ENCODE measurements at places on chromosomes 11 and 22. TPM values are rescaled to one million over a fixed set of nuclear protein-coding genes. Genes with fewer than 3 reads are reported as not detected.

TMEM191B gene
- total RNA-seq = 1.2 TPM

TMPRSS5 gene
- 1.1 TPM for total RNA-seq

APOA4 gene
- total RNA-seq = not detected

GPR137 gene
- total RNA-seq = 37.8 TPM

- H3K4me1 ChIP-seq = peaks cover 14% of the 10 kb centered on the region
- H3K27me3 ChIP-seq = no peaks in the 10 kb centered on the region
- DNase-seq = no peak
- H3K4me3 ChIP-seq = no peak overlapping the region
These were observed 6.1 kb downstream of the CD81 start for GRCh38 chr11:2382936-2383851.

DNA sequence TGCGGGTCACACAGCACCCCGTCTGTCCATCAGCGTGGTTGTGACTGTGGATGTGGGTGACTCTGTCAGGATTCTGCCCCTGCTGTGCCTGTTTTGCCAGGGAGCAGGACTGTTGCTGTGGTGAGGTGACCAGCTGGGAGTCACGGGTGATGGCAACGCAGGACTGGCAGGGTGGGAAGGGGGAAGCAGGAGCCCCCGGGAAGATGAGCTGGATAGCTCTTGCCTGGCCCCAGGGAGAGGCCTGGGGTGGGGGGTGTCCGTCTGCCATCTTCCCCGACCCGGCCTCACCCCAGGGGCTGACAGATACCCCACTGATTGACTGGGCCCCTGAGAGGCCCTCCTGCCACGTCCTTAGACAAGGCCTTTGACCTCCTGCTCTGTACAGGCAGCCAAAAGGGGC lies 34.3 kb upstream of the TSPAN18 start:
- H3K4me3 ChIP-seq = no peak overlapping the region
- DNase-seq = no peak
- no peaks in the 10 kb centered on the region for H3K4me1 ChIP-seq
- no peaks in the 10 kb centered on the region for H3K27me3 ChIP-seq

GRCh38 chr11:44627911-44628729 lies 62.7 kb downstream of the CD82 start:
- no peaks in the 10 kb centered on the region for H3K27me3 ChIP-seq
- no peak overlapping the region for H3K27ac ChIP-seq
- no peak overlapping the region for H3K4me3 ChIP-seq
- H3K4me1 ChIP-seq = no peaks in the 10 kb centered on the region
- DNase-seq = no peak

GRCh38 chr11:12853325-12853651 lies 155.8 kb upstream of the RASSF10 start:
- no peak overlapping the region for H3K27ac ChIP-seq
- no peak for DNase-seq
- no peak overlapping the region for H3K4me3 ChIP-seq
- H3K4me1 ChIP-seq = peaks cover 7% of the 10 kb centered on the region

DNA sequence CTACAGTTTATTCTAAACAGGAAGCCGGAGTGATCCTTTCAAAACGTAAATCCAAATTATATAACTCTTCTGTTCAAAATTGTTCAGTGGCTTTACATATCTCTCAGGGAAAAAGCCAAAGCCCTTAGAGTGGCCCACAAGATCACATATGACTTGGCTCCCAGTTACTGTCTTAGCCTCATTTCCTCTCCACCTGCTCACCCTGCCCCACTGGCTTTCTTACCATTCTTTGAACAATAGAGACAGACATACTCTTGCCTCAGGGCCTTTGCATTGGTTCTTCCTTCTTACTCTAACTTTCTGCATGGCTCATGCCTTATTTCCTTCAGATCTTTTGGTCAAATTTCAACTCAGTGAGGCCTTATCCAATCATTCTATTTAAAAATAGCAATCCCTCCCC lies 52.1 kb downstream of the STIM1 start:
- H3K27ac ChIP-seq = no peak overlapping the region
- no peak overlapping the region for H3K4me3 ChIP-seq
- no peaks in the 10 kb centered on the region for H3K4me1 ChIP-seq
- no peaks in the 10 kb centered on the region for H3K36me3 ChIP-seq

- H3K4me1 ChIP-seq = no peaks in the 10 kb centered on the region
- no peaks in the 10 kb centered on the region for H3K36me3 ChIP-seq
- H3K4me3 ChIP-seq = no peak overlapping the region
- DNase-seq = no peak
These were observed 278 bp downstream of the ROM1 start for GRCh38 chr11:62613291-62613778.

DNA sequence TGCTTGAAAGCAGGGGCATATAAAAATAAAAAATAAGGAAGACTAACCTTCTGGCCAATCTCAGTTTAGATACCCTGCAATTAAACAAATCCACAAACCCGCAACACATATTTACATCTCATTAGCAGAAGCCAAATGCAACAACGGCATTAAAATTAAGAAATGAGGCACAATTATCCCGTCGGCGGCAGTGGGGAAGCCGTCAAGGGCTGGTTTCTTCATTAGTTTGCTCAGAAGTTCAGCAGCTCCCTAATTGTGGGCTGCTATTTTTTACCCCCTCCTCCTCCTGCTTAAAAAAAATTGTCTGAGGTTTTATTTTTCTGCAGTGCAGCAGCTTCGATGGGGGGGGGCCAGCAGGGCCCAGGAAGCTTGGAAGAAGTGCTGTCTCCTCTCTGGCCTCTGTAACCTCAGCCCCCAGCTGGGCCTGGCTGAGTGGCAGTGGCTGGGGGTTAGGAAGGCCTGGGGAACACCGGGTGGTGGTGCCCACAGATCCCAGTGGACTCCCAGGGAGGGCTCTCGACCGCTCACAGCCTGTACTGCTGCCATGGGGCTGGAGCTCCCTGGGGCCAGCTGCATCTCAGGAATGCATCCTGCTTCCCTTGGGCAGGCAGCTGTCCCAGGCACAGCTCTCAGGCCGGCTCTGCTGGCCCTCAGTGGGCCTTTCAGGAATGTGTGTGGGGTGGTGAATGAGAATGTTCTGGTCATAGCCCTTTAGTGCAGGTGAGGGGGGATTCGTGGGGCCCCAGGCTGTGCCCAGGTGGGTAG lies 148.7 kb upstream of the B3GAT1 start:
- H3K4me1 ChIP-seq = peaks cover 4% of the 10 kb centered on the region
- no peak overlapping the region for H3K4me3 ChIP-seq
- DNase-seq = peak; percentile 51
- no peaks in the 10 kb centered on the region for H3K36me3 ChIP-seq
- H3K27me3 ChIP-seq = no peaks in the 10 kb centered on the region
